ENCODE measurements at places on chromosomes 7 and 10. TPM values are rescaled to one million over a fixed set of nuclear protein-coding genes. Genes with fewer than 3 reads are reported as not detected.

EN2 gene
- total RNA-seq: 1.0 TPM

SPAG6 gene
- not detected for total RNA-seq

SCIN gene
- 0.70 TPM for total RNA-seq

ZDHHC6 gene
- total RNA-seq: 31.6 TPM

HOXA6 gene
- total RNA-seq: 2.5 TPM

MAP3K8 gene
- 17.6 TPM for total RNA-seq

TCAF2 gene
- 0.30 TPM for total RNA-seq

SPDYE18 gene
- total RNA-seq: 0.23 TPM

TUBAL3 gene
- 0.52 TPM for total RNA-seq

All from A549 treated with DMSO at 1 μM for 4 hours (cell line).